ENCODE measurements at places on chromosomes 2 and 18.

- no peak for DNase-seq
Measured at GRCh38 chr2:176122683-176123410, at the start of gene HOXD9. HOXD9 (plus strand) TSS chr2:176122719; CDS start chr2:176122769, 50 bp downstream.

- DNase-seq: no peak
Measured at GRCh38 chr2:104388296-104388695, 465.6 kb upstream of the POU3F3 start.

- DNase-seq: no peak
Measured at GRCh38 chr18:1564793-1565192, 660.1 kb downstream of the ADCYAP1 start.

- no peak for DNase-seq
Measured at GRCh38 chr2:105309147-105309545, 20.4 kb downstream of the TGFBRAP1 start.

DNA sequence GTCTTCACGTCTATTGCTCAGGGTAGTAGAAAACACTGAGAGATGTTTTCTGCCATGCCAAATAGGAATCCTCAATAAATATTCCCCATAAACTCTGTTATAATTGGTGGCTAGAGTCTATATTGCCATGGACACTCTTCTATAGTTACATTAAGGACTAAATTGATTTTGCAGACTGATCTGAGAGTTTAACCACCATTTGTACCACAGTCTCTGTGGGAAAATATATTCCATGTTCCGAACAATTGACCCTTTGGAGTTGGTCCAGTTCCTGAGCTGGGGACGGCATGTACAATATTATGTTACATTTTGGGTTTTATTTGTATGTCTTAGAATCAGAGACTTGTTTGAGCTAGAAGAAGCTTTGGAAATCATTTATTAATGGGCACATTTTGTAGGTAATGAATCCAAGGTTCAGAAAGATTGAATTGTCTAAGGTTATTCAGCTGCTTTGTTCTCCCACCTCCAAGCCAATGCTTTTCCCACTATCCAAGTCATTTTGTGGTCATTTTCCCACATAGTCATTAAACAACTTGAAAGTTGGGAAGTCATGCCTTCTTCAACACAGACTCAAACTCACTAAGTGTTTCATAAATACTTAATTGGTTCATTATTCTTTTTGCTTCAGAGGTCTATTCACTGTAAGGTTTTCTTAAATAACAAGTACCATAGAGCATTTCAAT, 5.1 kb upstream of the PPP1CB start:
- DNase-seq: no peak

GRCh38 chr18:9612215-9612830, 2.0 kb downstream of the PPP4R1 start:
- DNase-seq: peak; percentile 63

Data from CD4-positive, alpha-beta T cell treated with Interleukin-15 for 4 hours (primary cell).